ENCODE measurements at places on chromosomes 6 and 20. TPM values are rescaled to one million over a fixed set of nuclear protein-coding genes. Genes with fewer than 3 reads are reported as not detected.

DEFB127 gene
- total RNA-seq = not detected

CTNNBL1 gene
- 49.9 TPM for total RNA-seq

MCCD1 gene
- not detected for total RNA-seq

RSPO3 gene
- not detected for total RNA-seq

EFCAB8 gene
- not detected for total RNA-seq

ARMH2 gene
- total RNA-seq = not detected

TBX18 gene
- total RNA-seq = not detected

OR2H2 gene
- total RNA-seq = not detected

MACROD2 gene
- total RNA-seq = 11.5 TPM

SAMD5 gene
- 1.2 TPM for total RNA-seq

IL20RA gene
- 6.0 TPM for total RNA-seq

ASCC3 gene
- total RNA-seq = 27.7 TPM

TINAG gene
- not detected for total RNA-seq

WFDC9 gene
- not detected for total RNA-seq

OLIG3 gene
- total RNA-seq = not detected

FAXC gene
- 3.9 TPM for total RNA-seq

PLN gene
- total RNA-seq = not detected

CYP24A1 gene
- total RNA-seq = 0.81 TPM

OR2J3 gene
- not detected for total RNA-seq

PLA2G7 gene
- total RNA-seq = 1.8 TPM

FABP7 gene
- total RNA-seq = not detected

RGL2 gene
- 37.0 TPM for total RNA-seq

VNN1 gene
- total RNA-seq = 0.12 TPM

RALY gene
- total RNA-seq = 269 TPM

IL17A gene
- not detected for total RNA-seq

RBM24 gene
- 2.0 TPM for total RNA-seq

NR2E1 gene
- not detected for total RNA-seq

IMPG1 gene
- not detected for total RNA-seq

ACTL10 gene
- 2.8 TPM for total RNA-seq

THBS2 gene
- total RNA-seq = not detected

MMP24 gene
- 0.52 TPM for total RNA-seq

DSP gene
- 71.6 TPM for total RNA-seq

CRISP3 gene
- not detected for total RNA-seq

SLC17A2 gene
- total RNA-seq = not detected

MICB gene
- 25.6 TPM for total RNA-seq

BHLHE23 gene
- total RNA-seq = not detected

THEMIS gene
- not detected for total RNA-seq

CLVS2 gene
- total RNA-seq = not detected

SMLR1 gene
- not detected for total RNA-seq

RBPJL gene
- not detected for total RNA-seq

CST2 gene
- total RNA-seq = not detected

BPIFB4 gene
- total RNA-seq = not detected

PDYN gene
- not detected for total RNA-seq

DNAH8 gene
- total RNA-seq = 0.06 TPM

Data from PC-3 (cell line).